Pancreas (tissue), 10 donors: ENCODE measurements at places on chromosomes 3 and 15. TPM values are rescaled to one million over a fixed set of nuclear protein-coding genes. Genes with fewer than 3 reads are reported as not detected.

GRCh38 chr3:62184559-62184958 is 188.8 kb downstream of the FEZF2 start:
- no peaks in the 10 kb centered on the region for H3K4me1 ChIP-seq
- H3K36me3 ChIP-seq: no peaks in the 10 kb centered on the region
- no peak overlapping the region for H3K27ac ChIP-seq
- no peak overlapping the region for H3K4me3 ChIP-seq
- H3K27me3 ChIP-seq: no peaks in the 10 kb centered on the region

- H3K4me3 ChIP-seq: no peak overlapping the region
- no peaks in the 10 kb centered on the region for H3K27me3 ChIP-seq
- no peak overlapping the region for H3K27ac ChIP-seq
- H3K36me3 ChIP-seq: no peaks in the 10 kb centered on the region
- DNase-seq: no peak
Observed at GRCh38 chr3:8840556-8840955, 71.1 kb upstream of the OXTR start.

- H3K27me3 ChIP-seq: no peaks in the 10 kb centered on the region
- DNase-seq: no peak
- H3K27ac ChIP-seq: no peak overlapping the region
- H3K36me3 ChIP-seq: no peaks in the 10 kb centered on the region
Observed at GRCh38 chr3:189822726-189823125, 191.5 kb downstream of the TP63 start.

GRCh38 chr15:65086680-65087111 is 10.2 kb downstream of the KBTBD13 start:
- DNase-seq: no peak
- H3K4me1 ChIP-seq: no peaks in the 10 kb centered on the region
- H3K4me3 ChIP-seq: no peak overlapping the region
- H3K27ac ChIP-seq: no peak overlapping the region
- H3K36me3 ChIP-seq: no peaks in the 10 kb centered on the region

GRCh38 chr3:52518723-52519444 is 14.8 kb downstream of the NT5DC2 start:
- H3K4me3 ChIP-seq: peak overlapping the region; percentile 32
- no peaks in the 10 kb centered on the region for H3K4me1 ChIP-seq
- no peak for DNase-seq
- H3K27me3 ChIP-seq: no peaks in the 10 kb centered on the region

DNA sequence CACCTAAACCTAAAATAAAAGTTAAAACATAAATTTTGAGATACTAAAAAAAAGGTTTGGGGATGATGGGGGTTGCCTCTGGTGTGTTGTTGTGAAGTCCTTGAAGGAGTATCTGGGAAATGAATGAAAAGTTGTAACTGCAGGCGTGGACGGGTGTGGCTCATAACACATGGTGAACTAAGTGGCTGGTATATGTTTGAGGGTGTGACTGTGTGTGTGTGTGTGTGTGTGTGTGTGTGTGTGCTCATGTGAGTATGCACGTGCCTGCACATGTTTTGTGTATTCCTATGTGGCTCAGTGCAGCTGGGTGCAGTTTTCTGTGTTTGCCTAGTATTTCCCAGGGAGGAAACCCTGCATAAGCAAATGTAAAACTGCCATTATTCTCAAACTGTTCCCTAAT is 229.9 kb upstream of the TRIM42 start:
- H3K36me3 ChIP-seq: no peaks in the 10 kb centered on the region
- no peak overlapping the region for H3K4me3 ChIP-seq
- DNase-seq: no peak
- H3K27ac ChIP-seq: no peak overlapping the region
- H3K4me1 ChIP-seq: peaks cover 7% of the 10 kb centered on the region

DNA sequence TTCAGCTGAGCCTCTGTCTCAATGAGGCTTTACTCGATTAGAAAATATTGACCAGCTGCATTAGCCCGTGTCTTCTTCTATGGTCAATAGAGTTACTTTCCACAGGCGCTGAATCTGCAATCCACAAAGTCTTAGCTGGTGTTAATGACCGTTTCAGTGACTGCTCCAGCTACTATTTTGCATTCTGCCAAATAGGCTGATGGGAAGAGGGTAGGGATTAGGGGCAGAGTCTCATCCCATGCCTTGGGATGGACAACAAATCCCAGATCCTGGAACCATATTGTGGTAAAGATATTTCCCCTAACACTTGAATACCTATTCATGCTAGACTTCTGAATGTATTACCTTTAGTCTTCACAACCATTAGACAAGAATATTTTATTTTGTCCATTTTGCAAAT is 29.5 kb upstream of the MAGI1 start:
- H3K36me3 ChIP-seq: no peaks in the 10 kb centered on the region
- H3K4me3 ChIP-seq: no peak overlapping the region
- H3K27me3 ChIP-seq: no peaks in the 10 kb centered on the region
- H3K27ac ChIP-seq: no peak overlapping the region
- DNase-seq: no peak

DNA sequence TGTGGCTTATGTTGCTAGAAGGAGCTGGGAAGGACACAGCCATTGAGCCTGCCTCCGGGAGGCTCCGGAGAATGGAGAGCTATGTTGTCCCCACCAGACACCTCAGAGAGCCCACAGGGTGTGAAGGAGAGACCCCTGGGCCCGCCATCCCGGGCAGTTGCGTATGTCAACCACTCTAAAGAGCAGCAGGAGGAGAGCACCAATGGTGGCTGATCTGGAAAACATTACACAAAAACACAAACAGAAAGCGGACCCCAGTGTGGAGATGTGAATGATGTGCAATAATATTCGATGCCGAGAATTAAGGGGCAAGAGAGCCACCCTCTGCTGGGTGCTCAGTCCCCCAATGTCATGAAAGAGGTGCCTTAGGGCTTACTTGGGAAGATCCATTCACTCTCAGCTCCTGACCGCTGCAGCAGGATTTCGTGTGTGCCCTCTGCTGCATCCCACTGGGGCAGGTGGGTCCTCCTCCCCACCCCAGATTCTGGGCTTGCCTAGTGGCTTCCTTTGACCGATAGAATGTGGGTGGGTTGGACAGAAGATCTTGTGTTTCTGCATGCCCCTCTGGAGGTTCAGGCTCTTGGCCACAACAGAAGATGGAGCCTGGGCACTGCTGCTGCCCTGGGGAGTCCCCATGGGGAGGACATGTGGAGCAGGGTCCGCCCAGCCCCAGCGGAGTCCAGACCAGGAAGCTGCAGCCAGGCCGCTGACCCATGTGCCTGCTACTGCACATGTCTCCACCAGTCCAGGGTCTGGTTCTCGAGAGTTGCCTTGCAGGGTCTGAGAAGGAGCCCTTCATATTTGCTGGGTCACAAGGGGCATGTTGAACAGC is 245.3 kb downstream of the OCA2 start:
- no peaks in the 10 kb centered on the region for H3K4me1 ChIP-seq
- no peak overlapping the region for H3K27ac ChIP-seq
- no peak for DNase-seq
- H3K36me3 ChIP-seq: no peaks in the 10 kb centered on the region

- no peak overlapping the region for H3K27ac ChIP-seq
- DNase-seq: no peak
- H3K36me3 ChIP-seq: no peaks in the 10 kb centered on the region
Observed at GRCh38 chr3:121018917-121019321, 110.9 kb downstream of the STXBP5L start.

- no peaks in the 10 kb centered on the region for H3K27me3 ChIP-seq
- H3K27ac ChIP-seq: no peak overlapping the region
- no peaks in the 10 kb centered on the region for H3K4me1 ChIP-seq
- no peak for DNase-seq
Observed at GRCh38 chr3:73966733-73967132, 342.0 kb upstream of the PDZRN3 start.

DNA sequence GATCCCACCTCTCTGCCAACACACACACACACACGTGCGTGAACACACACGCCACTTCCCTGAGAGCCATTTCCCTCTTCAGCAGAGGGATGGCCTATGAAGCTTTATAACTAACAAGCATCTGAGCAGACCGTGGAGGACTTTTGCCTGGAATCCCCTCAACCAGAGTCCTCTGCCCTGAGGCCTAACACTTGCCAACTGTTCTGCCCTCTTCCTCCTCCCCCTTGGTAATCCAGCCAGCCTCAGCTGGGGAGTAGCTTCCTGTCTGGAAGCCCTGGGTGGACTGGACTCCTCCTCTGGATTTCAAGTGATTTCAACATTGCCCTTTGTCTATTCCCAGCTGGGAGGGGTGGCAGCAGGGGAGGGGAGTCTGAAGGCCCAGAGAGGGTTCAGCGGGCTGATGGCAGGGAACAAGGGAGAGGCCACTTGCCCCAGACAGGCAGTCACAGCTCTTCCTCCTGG is 68.4 kb upstream of the HACD2 start:
- H3K36me3 ChIP-seq: no peaks in the 10 kb centered on the region
- H3K27me3 ChIP-seq: no peaks in the 10 kb centered on the region
- no peaks in the 10 kb centered on the region for H3K4me1 ChIP-seq
- DNase-seq: no peak
- H3K4me3 ChIP-seq: no peak overlapping the region

DNA sequence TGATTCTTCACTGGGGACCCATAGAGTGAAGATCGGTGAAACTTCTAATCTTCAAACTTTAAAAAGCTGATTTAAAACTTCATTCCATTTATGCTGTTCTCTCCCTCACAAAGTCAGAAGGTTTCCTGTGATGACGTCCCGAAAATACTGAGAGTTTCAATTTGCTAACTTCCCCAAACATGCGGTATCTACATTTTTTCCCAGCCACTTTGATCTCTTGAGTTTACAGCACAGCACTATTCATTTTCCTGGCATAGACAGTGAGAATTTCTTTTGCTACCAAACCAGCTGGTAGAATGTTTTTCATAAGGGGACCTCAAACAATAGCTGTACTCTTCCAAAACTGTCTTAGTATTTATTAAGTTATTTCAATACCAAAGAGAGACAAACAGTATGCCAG is 156.8 kb downstream of the LSAMP start:
- no peaks in the 10 kb centered on the region for H3K27me3 ChIP-seq
- no peaks in the 10 kb centered on the region for H3K4me1 ChIP-seq
- H3K4me3 ChIP-seq: no peak overlapping the region
- H3K27ac ChIP-seq: no peak overlapping the region
- no peaks in the 10 kb centered on the region for H3K36me3 ChIP-seq

- H3K4me1 ChIP-seq: peaks cover 6% of the 10 kb centered on the region
- DNase-seq: no peak
- no peaks in the 10 kb centered on the region for H3K36me3 ChIP-seq
- no peaks in the 10 kb centered on the region for H3K27me3 ChIP-seq
- no peak overlapping the region for H3K4me3 ChIP-seq
Observed at GRCh38 chr3:40313975-40314860, 4.7 kb downstream of the EIF1B start.

GRCh38 chr15:41934843-41935242 is 37.5 kb downstream of the EHD4 start:
- no peaks in the 10 kb centered on the region for H3K27me3 ChIP-seq
- DNase-seq: no peak
- no peak overlapping the region for H3K4me3 ChIP-seq
- peaks cover 17% of the 10 kb centered on the region for H3K4me1 ChIP-seq
- H3K36me3 ChIP-seq: no peaks in the 10 kb centered on the region

- no peak overlapping the region for H3K4me3 ChIP-seq
- no peak for DNase-seq
- H3K27me3 ChIP-seq: no peaks in the 10 kb centered on the region
- H3K36me3 ChIP-seq: no peaks in the 10 kb centered on the region
Observed at GRCh38 chr3:29226706-29227105, 54.2 kb upstream of the RBMS3 start.

- no peak for DNase-seq
- H3K27me3 ChIP-seq: no peaks in the 10 kb centered on the region
- no peaks in the 10 kb centered on the region for H3K36me3 ChIP-seq
- H3K4me1 ChIP-seq: no peaks in the 10 kb centered on the region
- H3K27ac ChIP-seq: no peak overlapping the region
Observed at GRCh38 chr3:31106912-31107311, 212.5 kb upstream of the GADL1 start.

DNA sequence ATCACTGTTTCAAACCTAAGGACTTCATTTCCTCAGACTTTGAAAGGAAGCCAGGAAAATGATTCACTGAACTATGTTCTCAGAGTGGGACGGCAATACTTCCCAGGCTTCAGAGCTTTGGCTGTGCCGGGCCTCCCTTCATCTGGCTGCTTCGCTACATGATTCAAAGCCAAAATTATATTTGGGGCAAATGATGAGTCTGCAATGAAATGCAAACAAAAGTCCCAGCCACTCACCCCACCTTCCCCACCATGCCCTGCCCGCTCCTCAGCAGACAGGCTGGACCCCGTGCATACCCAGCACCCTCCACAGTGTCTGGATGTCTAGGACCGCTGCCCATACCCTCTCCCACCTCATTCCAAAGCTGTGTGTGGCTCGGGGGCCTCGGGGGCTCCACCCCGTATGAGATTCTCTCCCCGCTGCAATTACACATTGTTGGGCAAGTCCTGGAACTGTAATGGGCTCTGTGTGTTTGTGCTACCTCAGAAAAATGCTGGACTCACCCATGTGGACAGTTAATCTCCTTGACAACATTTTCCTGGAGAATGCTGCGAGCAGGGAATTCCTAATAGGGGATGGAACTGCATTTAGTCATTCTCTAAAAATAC is 32.2 kb downstream of the ATP10A start:
- no peak overlapping the region for H3K27ac ChIP-seq
- H3K4me1 ChIP-seq: no peaks in the 10 kb centered on the region
- H3K27me3 ChIP-seq: no peaks in the 10 kb centered on the region
- no peak overlapping the region for H3K4me3 ChIP-seq

DNA sequence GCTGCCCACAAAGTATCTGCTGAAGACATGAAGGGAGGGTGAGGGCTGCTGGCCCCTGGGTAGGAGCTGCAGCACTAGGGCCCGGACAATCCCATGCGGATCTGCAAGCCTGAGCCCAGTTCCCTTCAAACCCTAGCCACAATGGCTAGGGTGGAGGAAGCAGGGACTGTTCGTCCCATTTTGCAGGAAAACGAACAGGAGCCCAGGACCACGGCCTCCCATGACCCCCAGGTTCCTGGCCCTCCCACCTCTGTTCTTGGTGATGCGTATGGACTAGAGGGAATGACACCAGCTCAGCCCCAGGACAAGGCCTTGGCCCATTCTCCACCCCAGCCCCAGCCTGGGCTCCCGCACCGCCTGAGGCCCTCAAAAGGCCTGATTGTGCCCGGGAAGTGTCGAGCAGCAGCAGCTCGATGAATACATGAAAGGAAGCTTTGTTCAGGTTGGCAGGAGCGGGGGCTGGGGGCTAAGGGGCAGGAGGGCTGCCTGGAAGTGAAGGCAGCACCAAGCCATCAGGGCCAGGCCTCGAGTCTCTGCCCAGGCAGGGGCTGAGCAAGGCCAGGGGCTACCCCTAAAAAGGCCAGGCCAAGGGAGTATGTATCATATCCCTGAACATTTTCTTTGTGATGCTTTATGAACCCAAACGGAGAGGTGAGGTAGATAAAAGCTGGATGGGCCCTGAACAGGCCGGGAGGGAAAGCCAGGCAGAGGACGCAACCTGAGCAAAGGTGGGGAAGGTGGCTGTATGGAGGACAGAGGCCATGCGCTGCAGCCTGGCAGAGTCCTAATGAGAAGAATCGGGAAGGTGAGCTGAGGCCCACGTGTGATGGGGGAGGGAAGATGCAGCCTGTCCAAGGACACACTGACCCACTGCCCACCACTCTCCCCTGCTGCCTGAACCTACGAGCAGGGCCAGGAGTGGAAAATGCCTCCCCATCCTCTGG is 12.2 kb downstream of the SEMA7A start:
- DNase-seq: no peak
- H3K27ac ChIP-seq: no peak overlapping the region
- H3K27me3 ChIP-seq: no peaks in the 10 kb centered on the region
- no peak overlapping the region for H3K4me3 ChIP-seq

NR1I2 gene
- 0.30 TPM for polyA plus RNA-seq

NEK10 gene
- polyA plus RNA-seq: 0.42 TPM

FOXB1 gene
- not detected for polyA plus RNA-seq

DLL4 gene
- polyA plus RNA-seq: 4.8 TPM

PP2D1 gene
- not detected for polyA plus RNA-seq

GALNT15 gene
- 2.8 TPM for polyA plus RNA-seq

COL6A6 gene
- 0.11 TPM for polyA plus RNA-seq

SERINC4 gene
- polyA plus RNA-seq: 0.23 TPM

HERC2 gene
- 24.0 TPM for polyA plus RNA-seq
